ENCODE measurements at places on chromosomes 4 and X. TPM values are rescaled to one million over a fixed set of nuclear protein-coding genes. Genes with fewer than 3 reads are reported as not detected.

Gene PHEX
- 0.09 TPM for total RNA-seq

DNA sequence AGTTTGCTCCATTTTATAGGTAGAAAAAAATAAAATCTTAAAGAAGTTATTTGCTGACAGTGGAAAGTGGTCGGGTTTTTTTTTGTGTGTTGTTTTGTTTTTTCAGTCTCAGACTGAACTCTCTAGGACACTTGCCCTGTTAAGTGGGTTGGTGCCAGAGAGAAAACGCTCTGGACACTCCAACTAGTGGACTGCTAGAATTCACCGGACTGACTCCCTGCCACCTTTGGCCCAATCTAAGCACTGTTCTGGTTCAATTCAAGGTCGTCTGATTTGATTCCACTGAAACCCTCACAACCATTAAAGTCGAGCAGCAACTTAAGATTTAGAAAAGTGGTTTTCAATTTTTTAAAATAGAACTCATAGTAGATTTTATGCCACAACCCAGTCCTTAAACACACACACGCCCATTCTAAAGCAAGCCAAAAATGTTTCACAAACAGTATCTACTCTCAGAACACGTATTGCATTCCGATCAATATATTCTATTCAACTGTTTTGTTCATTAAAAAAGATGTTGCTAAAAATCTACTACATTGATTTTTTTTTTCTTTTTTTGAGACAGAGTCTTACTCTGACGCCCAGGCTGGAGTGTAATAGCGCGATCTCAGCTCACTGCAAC is 27.3 kb downstream of the RWDD4 start:
- no peak for DNase-seq

- no peak for DNase-seq
Measured at GRCh38 chr4:152399246-152399645, 136.6 kb downstream of the FBXW7 start.

- no peak for DNase-seq
Measured at GRCh38 chrX:18173494-18174180, 47.0 kb downstream of the BEND2 start.

DNA sequence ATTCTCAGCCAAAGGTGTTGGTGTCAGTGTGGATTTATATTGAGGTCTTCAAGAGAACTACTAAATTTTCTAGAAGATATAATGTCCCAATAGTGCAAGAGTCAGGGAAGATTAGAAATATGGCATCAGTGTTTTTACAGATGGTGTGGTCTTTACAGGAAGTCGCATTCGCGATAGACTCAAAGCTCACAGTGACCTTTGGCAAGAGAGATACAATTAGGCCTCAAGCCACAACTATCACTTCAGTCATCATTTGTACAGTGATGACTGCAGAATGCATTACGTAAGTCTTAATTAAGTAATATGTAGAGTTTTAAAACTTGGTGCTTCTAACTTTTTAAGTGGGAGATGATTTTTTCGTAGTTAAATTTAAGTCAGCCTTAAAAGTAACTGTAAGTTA is 237.2 kb upstream of the FSTL5 start:
- DNase-seq = no peak

DNA sequence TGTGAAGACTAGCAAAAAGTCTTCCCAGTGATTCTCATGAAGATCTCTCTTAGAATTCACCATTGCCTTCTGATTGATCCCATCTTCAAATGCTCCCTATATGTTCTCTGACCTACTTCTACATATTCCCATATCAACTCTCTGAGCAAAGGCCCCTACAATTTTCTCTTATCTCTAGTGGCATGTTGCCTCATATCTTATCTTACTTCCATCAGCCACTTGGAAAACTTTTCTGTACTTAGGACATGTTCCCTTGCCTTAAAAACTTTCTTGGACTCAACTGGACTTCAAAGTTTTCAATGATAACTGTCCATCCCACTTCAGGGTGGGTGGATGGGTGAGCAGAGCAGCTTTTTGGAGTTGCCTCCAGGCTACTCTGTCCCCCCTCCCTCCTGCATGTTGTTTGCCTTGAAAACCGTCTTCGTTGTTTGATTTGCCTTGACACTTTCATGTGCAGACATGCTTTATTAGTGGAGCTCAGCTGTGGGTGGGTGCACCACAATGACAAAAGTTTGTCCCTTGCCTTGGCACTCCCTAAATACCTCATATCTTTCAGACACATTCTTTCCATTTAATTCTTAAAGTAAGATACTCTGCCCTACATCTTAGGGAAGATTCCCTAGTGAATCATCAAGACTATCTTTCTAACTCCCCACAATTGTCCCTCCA is 18.3 kb upstream of the USP27X start:
- DNase-seq = no peak

Gene FBXL5
- total RNA-seq = 130 TPM

- DNase-seq = no peak
Measured at GRCh38 chrX:27728291-27728690, 79.5 kb upstream of the MAGEB10 start.

Gene PGAM4
- total RNA-seq = not detected

DNA sequence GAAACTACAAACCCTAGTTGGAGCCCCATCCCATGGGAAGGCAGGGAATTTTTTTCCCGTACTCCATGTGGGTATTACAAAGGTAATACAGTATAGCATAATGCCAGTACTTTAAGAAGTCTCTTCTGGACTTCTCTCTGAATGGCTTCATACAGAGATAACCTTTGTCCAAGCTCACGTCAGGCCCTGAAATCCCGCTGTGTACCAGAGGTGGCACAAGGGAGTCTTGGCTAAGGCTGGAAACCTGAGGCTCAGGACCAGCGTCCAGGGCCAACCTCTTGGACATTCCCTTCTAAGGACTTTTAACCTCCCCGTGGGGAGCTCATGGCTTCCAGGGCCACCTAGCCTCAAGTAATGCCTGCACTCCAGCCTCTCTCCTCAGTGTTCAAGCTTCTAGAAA is 338.9 kb upstream of the FAM241A start:
- no peak for DNase-seq

Gene P2RY4
- total RNA-seq = not detected

Gene GC
- total RNA-seq = not detected

All from omental fat pad (tissue), 4 donors.